Activated naive CD4-positive, alpha-beta T cell treated with anti-CD3 and anti-CD28 coated beads for 36 hours (primary cell): ENCODE measurements at places on chromosomes 5 and 9.

DNA sequence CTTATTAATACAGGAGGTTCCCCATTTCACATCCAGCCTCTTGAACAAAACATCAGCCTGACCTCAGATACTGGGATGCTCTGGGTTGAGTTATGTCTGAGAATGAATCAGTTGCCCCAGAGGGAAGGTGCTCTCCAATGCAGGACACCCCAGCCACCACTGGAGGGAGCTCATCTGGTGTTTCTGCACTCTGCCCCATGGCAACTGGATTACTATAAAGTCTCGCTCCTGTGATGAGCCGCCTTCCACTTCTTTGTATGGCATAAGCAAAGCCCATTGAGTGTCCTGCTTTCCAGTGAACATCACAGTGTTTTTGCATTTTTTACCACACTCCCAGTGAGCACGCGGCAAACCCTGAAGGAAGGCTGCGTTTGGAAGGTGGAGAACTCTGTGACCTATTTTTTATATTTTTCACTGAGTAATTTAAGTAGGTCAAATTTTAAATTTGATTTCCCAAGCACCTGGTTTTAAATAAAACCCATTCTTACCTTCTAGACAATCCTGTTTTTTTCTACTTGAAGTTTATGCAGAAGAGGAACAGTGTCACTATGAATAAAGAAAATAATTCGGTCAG, 176.9 kb upstream of the WWC1 start:
- peak; percentile 75 for DNase-seq

GRCh38 chr5:142906863-142907671, 136.9 kb downstream of the ARHGAP26 start:
- DNase-seq: no peak

GRCh38 chr9:561427-561826, 280.1 kb upstream of the DMRT1 start:
- no peak for DNase-seq

DNA sequence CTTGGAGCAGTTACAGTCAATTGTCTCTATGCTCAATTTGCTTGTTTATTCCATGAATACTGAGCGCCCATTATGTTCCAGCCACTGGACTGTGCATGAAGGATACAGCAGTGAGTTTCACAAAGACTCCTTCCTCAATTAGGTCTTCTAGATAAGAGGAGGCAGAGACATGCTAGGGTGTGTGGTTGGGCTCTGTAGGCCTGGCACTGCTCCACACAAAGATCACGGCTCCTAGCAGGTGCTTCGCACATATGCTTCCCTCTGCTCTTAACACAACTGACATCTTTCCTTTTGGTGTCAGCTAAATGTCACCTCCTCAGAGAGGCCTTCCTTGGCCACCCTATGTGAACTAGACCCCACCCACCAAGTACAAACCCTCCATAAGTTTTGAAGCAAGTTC, 10.9 kb downstream of the IL12B start:
- no peak for DNase-seq

- DNase-seq: no peak
Measured at GRCh38 chr5:123147741-123148140, 58.7 kb downstream of the PRDM6 start.
